Fibroblast of villous mesenchyme (primary cell): ENCODE measurements at places on chromosomes 5 and 9.

DNA sequence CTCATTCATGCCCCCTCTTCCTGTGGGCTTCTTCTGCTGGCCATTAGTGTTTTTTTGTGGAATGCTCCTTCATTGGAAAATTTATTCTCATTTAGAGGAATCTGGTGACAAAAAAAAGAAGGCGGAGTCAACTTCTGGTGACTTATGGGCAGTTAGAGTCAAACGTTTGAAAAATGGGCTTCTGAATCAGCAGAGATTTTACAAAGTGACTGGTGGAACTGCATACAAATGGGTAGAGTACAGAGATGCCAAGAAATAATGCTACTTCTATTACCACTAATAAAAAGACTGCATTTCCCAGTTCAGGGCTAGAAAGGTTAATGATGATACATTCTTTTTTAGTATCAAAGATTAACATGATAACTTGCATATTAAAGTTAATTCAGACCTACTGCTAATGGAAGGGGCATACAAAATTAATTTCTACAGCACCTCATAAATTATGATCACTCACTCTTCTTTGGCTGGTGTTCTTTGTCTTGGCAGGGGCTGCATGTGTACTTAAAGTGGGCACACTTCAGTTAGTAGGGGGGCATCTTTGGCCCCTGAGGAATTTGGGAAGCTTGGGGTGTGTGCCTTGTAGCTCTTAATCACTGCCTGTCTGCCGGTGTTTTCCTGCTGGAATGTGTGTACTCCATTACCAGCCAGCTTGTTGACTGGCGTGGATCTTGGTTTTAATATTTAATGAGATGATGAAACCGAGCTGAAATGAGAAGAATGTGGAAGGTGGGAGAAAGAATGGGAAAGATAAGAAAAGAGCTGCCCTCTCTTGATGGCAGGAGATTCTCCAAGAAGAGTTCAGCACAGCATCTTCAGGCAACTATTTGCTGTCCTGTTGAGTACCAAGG lies 148.9 kb downstream of the DOCK2 start:
- no peak for DNase-seq

- DNase-seq: no peak
Measured at GRCh38 chr9:88641456-88642240, 106.7 kb downstream of the NXNL2 start.

DNA sequence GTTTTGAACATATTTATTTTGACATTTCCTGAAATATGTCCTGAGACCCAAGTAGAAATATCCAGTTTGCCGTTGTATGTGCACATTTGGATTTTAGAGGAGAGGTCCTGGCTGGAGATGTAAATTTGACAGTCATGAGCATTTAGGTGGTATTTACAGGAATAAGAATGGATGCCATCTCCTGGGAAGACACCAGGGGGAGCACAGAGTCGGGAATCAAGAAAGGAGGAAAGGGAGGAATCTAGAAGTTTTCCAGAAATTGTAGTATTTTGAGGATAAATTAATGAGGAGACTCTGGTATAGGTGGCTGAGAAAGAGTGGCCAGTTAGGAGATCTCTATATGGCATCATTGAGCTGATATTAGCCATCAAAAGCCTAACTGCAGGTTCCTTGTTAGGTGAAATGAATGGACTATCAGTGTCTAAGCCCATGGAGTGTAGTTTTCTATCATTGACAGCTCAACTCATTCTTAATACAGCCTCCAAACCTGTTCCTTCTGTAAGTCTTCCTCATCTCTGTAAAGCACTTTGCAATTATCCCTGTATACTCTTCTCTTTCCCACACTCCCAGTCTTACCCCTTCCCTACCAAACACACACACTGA lies 7.2 kb downstream of the GAPT start:
- peak; percentile 48 for DNase-seq

- DNase-seq: no peak
Measured at GRCh38 chr9:28730111-28730510, 1156.8 kb upstream of the C9orf72 start.

DNA sequence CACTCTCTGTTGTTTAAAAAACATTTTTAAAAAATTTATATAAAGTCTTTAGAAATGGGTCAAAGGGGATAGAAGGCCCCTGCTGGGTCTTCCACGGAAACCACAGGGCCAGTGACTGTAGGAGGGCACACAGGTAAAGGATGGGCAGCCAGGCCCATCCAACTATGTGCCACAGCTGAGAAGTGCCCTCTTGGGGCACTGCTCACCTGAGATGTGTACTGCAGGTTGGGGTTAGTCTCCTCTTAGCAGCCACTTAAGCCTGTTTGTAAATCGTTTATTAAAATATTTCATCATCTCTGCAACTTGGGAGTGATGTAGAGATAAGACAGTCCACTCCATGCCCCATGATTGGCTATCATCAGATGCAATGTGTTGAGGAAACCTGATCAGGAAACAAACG lies 222.4 kb downstream of the DIRAS2 start:
- DNase-seq: no peak

- no peak for DNase-seq
Measured at GRCh38 chr9:126699401-126699881, 85.7 kb downstream of the LMX1B start.

GRCh38 chr9:81431641-81432040 lies 257.7 kb downstream of the TLE1 start:
- DNase-seq: peak; percentile 85

DNA sequence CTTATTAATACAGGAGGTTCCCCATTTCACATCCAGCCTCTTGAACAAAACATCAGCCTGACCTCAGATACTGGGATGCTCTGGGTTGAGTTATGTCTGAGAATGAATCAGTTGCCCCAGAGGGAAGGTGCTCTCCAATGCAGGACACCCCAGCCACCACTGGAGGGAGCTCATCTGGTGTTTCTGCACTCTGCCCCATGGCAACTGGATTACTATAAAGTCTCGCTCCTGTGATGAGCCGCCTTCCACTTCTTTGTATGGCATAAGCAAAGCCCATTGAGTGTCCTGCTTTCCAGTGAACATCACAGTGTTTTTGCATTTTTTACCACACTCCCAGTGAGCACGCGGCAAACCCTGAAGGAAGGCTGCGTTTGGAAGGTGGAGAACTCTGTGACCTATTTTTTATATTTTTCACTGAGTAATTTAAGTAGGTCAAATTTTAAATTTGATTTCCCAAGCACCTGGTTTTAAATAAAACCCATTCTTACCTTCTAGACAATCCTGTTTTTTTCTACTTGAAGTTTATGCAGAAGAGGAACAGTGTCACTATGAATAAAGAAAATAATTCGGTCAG lies 176.9 kb upstream of the WWC1 start:
- peak; percentile 28 for DNase-seq

- DNase-seq: no peak
Measured at GRCh38 chr5:156588306-156588705, 261.3 kb downstream of the SGCD start.

- no peak for DNase-seq
Measured at GRCh38 chr5:136901-137300, 44.9 kb downstream of the PLEKHG4B start.

- DNase-seq: peak; percentile 53
Measured at GRCh38 chr5:138702166-138703077, 50.8 kb upstream of the CTNNA1 start.

DNA sequence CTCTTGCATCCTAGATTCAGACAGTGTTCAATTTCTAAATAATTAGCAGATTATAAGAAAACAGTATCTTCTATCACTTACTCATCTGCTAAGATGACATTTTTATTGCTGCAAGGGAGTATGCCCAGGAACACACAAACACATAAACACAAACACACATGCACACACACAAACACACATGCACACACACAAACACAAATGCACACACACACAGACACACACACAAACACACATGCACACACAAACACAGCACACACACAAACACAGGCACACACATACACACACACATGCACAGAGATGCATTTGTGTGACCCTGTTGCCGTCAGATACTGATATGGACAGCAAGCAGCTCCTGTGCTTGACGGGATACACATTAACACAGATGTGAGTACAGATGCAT lies 612.9 kb downstream of the IRX1 start:
- DNase-seq: no peak

GRCh38 chr9:133731876-133732638 lies 6.1 kb downstream of the SARDH start:
- peak; percentile 32 for DNase-seq

DNA sequence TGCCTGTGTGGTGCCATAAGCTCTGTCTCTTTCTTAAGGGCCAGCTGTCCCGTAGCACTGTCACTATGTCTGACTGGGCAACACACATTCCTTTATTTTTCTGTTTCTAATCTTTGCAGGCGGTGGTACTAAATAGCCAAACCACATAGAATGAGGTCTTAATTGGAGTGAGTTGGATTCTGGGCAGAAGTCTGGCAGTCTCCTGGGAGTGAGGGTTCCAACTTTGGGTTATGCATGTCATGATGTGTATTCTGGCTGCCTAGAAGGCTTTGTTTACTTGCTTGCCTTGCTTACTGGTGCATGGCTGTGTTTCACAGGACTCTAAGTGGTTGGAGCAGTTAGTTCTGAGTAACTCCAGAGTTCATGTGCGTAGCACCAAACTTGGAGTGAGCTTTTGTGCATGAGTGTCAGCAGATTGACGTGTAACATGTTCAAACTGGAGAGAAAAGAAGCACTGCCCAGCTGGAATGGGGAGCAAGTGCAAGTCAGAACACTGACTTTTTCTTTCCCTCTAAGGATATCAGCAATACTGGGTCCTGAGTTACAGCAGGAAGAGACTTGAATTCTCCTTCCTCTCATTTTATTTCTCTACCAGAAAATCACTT lies 185.8 kb downstream of the PCSK1 start:
- peak; percentile 16 for DNase-seq

GRCh38 chr5:116908537-116908936 lies 333.9 kb upstream of the SEMA6A start:
- DNase-seq: no peak

GRCh38 chr5:151222790-151223446 lies 974 bp downstream of the CCDC69 start:
- no peak for DNase-seq

- DNase-seq: no peak
Measured at GRCh38 chr5:39569857-39570256, 145.1 kb upstream of the DAB2 start.

- DNase-seq: no peak
Measured at GRCh38 chr5:57824047-57824446, 341.4 kb upstream of the ACTBL2 start.

- no peak for DNase-seq
Measured at GRCh38 chr9:9214066-9214465, 1398.7 kb downstream of the PTPRD start.

DNA sequence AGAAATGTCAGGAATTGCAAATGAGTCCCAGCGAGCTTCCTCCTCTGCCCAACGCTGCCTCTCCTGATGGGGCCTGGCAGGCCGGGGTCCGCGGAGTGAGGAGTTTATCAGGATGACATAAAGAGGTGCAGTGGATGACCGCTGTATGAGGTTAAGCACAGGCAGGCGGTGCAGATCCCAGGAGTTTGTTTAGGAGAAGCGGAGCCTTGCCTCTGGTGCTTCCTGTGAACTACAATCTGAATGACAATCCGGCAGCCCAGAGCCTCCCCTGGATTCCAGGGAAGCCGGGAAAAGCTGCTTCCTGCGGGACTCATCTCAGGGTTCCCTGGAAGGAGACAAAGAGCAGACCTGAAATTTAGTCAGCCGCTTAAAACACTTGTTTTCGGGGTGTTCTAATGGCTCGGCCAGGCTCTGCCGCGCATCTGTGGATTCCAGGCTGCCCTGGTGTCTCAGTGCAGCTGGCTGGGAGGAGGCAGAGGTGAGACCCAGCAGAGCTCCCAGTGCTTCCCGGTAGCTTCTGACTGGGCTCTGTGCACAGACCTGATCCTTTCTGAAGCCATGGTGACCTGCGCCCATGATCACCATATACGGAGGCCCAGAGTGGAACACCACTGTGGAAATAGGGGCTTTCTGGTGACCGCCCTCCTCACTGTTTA lies 69.8 kb upstream of the IRX4 start:
- DNase-seq: no peak

DNA sequence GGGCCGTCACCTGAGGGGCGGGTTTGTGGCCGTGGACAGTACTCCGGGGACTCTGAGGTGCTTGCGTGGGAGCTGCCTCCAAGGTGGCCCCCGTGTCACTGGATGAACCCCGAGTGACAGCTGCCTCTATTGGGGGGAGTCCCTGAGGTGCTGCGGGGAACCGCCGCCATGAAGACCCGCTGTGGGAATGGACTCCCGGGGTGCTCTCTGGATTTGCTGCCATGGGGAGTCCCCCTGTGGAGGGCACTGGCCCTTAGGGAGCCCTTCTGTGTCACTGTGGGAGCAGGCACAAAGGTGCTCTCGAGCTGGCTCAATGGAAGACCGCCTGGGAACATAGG lies 100.2 kb upstream of the CCL21 start:
- no peak for DNase-seq

DNA sequence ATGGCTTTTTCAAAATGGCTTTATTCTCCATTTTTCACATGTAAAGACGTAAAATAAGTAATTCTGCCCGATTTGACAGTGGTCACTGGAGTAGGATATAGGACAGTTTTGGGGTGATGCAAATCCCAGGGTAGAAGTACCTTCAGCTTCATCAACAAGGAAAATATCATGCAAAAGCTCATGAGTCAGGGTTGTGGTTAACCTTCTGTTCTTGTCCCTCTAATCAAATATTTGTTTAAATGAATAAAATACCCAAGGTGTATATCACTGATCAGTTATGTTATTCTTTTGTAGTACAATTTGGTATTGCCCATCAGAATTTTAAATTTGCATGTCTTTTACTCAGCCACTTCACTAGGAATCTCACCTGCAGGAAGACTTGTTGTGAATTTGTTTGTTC lies 40.0 kb downstream of the FBXL7 start:
- no peak for DNase-seq

DNA sequence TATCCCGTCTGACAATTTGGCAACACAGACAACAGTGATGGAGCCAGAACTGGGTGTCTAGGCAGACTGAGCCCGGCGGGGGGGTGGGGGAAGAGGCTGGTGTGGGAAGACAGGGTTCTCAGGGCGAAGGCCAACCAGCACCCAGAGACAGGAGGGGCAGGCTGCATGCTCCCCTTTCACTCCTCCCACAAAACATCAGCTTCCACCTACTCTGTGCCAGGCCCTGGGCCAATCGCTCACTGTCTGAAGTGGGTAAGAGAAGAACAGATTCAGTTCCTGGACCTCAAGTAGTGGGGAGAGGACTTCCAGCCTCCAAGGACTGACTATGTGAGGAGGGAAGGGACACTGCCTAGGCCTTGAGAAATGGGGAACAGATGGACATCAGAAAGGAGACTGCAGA lies 2.8 kb downstream of the SNCB start:
- no peak for DNase-seq

DNA sequence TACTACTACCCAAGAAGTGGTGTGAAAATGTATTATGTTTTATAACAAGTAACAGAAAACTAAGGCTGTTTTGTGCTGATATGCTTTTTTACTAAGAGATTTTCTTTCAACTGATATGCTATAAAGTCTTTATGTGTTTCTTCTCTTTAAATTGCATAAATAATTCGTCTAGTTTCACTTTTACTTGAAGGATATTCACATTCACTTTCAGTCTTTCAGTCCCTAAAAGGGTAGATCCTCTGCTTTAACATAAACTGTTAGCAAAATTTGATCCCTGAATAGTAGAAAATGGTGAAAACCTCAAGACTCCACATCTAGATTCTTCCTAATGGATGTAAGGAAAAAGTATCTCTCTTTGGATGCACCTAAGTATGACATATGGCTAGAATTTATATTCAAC lies 69.0 kb upstream of the FST start:
- no peak for DNase-seq

- no peak for DNase-seq
Measured at GRCh38 chr5:88813805-88814575, 69.0 kb downstream of the MEF2C start.

- DNase-seq: no peak
Measured at GRCh38 chr5:19301271-19301670, 686.7 kb downstream of the CDH18 start.
